PC-9 (cell line): ENCODE measurements at places on chromosomes 12 and 14. TPM values are rescaled to one million over a fixed set of nuclear protein-coding genes. Genes with fewer than 3 reads are reported as not detected.

RFLNA gene
- not detected in 2 replicates for total RNA-seq

POLR3B gene
- total RNA-seq = 8.4 and 12.9 TPM in 2 replicates

GRCh38 chr12:57766464-57767304 lies at the start of gene CYP27B1:
Gene CYP27B1, minus strand, starts transcription at chr12:57767078. Its CDS starts 37 bp downstream, at chr12:57767041.
- DNase-seq = no peak

- DNase-seq = no peak
Observed at GRCh38 chr12:132544080-132544397, 54.1 kb downstream of the FBRSL1 start.

GRCh38 chr12:22477166-22477893 lies 67.0 kb downstream of the C2CD5 start:
- no peak for DNase-seq

GRCh38 chr14:74008843-74009499 lies 10.1 kb downstream of the ENTPD5 start:
- DNase-seq = no peak

- no peak for DNase-seq
Observed at GRCh38 chr12:124754949-124755800, 108.5 kb downstream of the SCARB1 start.

GRCh38 chr14:102849526-102850379 lies 72.5 kb downstream of the TRAF3 start:
- DNase-seq = no peak

- no peak for DNase-seq
Observed at GRCh38 chr12:23618718-23619117, 330.8 kb downstream of the SOX5 start.

- DNase-seq = no peak
Observed at GRCh38 chr14:26687301-26687837, 89.5 kb upstream of the NOVA1 start.

DNA sequence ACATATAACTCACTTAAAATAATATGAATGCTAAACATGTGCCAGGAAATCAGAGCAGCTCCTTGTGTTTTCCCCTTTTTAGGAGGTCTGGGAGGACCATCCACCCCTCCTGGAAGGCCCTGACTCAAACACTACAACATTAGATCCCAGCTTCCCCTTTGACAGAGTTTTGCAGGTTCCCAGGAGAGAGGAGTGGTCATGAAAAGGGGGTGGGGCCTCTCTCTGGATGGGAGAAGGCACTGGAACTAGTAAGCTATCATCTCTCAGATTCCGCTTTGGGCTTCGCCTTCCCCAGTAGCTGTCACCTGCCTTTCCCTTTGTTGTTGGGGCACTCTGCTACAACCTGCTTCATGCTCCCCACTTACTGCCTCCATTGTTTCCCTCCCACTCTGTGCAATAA lies 149.2 kb downstream of the ZFP36L1 start:
- no peak for DNase-seq

DNA sequence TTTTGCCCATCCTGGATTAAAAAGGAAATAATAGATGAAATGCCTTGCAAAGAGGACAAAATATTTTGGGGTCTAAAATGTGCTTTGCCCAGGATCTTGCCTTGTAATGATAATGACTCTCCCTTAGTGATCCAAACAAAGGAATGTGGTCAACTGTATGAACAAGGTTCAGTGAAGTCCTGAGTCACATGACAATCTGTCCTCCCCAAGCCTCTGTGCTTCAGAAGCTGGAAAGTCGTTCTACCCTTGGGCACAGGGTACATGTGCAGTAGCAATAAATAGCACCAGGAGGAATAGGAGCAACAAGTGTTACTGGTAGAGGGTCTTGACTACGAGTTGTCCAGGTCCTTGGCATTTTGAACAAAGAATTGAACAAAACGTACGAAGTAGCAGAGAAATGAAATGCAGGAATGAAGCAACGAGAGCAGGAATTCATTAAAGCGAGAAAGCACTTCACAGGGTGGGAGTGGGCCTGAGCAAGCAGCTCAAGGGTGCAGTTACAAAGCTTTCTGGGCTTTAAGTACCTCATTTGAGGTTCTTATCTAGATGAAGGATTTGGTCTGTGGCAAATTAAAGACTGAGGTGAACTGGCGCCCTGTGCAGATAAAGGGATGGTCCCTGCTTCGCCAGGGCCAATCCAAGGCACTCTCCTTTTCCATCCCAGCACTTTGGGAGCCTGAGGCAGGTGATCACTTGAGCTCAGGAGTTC lies 65.8 kb downstream of the RESF1 start:
- no peak for DNase-seq

GRCh38 chr12:104520242-104520900 lies 63.6 kb downstream of the CHST11 start:
- DNase-seq = no peak

- DNase-seq = no peak
Observed at GRCh38 chr12:103839103-103839502, 1.9 kb downstream of the NT5DC3 start.

- DNase-seq = no peak
Observed at GRCh38 chr14:33714527-33715226, 236.2 kb downstream of the EGLN3 start.
